ENCODE measurements at places on chromosomes 16 and 17.

DNA sequence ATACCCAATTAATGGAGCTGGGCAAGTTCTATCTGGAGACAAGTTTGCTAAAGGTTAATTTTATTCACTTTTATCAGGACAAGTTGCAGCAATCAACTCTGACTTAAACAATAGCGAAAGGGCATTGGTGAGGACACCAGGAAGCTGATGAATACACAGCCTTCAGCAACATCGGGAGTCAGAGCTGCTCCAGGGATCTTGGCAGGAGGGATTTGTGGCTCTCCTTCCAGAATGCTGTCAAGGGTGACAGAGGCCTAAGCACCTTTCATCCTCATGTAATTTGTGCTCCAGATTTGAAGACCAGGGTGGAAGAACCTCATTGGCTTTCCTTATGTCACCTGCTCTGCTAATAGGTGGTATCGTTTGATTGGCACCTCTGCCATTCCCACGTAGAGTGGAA lies 485.6 kb downstream of the NPIPA7 start:
- no peak for DNase-seq

DNA sequence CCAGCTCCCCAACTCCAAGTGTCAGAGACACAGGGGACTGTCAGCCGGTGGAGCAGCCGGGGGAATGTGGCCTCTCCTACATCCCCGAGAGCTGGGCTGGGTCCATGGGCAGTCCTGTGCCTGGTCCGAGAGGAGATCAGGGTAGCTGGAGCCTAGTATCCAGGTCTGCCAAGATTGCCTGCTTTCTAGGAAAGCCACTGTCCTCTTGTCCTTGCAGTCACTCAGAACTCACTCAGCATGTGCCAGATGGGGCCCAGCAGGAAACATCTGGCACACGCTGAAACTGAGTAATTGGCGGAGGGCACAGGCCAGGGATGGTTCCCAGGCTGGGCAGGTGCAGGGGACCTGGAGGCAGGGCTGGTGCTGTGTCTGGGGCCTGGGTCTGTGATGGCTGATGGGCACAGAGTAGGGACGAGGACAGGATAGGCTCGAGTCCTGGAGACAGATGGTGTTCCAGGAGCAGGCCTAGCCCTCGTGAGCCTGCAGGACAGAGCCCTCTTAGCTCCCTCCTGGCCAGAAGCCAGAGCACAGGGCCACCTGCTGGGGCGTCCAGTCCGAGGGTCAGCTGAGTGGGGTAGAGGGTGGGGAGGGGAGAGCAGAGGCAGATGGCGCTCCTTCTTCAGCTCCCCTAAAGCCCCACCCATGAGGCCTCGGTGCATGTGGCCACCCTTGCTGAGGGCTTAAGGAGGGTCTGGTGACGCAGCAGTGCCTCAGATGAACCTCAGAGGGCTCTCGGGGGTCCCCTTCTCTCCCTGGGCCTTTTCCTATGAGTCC lies 31.1 kb downstream of the ADCY7 start:
- no peak for DNase-seq

GRCh38 chr17:42266918-42267766 lies 9.0 kb downstream of the STAT5B start:
- peak; percentile 79 for DNase-seq

DNA sequence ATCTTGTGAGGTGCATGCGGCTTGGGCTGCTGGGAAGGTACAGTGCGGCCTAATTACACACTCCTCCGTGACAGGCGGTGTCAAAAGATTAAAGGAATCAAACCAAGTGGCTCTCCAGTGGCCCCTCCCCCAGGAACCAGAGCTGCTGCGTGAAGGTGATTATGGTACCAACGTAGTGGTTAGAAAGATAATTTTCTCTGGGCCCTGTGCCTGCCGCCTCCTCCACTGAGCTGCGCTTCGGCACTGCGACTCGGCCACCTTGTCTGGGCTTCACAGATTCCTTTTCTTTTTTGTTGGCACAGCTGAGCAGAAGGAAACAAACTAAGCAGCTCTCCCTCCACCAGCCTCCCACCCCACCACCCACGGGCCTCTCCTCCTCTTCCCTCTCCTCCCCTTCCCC lies 113.2 kb upstream of the SDK2 start:
- DNase-seq, result no peak

DNA sequence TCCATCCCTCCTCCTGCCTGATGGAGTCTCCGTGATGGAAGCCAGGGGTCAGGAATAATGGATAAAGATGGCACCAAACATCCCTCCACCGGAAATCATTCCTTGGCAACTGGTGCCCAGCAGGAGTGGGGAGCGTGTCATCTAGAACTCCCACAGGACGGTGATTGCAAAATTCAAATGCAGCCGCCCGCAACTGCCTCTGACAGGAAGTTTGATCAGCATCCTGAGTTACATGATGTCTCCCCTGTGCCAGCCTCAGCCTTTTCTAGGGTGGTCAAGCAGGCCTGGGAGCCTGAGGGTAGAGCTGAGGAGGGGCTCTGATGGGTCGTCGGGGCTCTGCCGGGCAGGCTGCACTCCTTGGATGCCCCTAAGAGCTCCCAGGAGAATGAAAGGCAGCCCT lies 52.8 kb downstream of the GSG1L start:
- peak; percentile 19 for DNase-seq

GRCh38 chr16:89534252-89534756 lies 26.1 kb downstream of the SPG7 start:
- peak; percentile 90 for DNase-seq

DNA sequence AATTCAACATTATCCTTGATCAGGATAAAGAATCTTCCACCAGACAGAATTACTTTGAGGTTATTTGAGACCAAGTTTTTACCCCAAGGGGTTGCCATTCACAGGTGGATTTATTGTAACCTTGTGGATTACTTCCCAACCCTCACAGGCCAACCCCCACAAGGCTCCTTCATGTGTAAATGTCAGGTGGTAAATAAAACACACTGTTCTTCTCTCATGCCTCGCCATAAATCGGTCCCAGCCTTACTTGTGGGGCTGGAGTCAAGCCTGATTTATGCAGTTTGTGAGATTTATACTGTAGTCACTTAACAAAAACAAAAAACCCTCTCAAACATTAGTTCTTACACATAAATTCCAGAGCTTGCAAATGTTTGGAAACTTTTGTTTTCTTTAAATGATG lies 98.6 kb upstream of the IRX3 start:
- DNase-seq, result no peak

DNA sequence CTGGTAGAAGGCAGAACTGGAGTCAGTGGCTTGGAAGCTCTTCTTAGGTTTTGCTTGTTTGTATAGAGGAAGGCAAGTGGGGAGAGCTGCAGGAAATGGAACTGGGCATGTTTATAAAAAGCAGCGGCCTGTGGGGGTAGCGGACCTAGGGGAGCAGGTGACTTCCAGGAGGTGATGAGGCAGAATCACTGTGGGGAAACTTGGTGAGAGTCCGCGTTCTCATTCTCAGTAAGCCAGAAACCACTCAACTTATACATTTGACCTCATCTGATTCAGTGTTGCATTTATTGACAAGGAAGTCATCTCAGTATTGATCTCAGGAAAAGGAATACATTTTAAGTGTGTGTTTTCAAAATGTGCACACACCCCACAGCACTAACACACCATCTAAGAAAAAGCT lies 299.8 kb downstream of the CNTNAP4 start:
- DNase-seq, result no peak

- DNase-seq, result no peak
Observed at GRCh38 chr17:45924332-45924820, 30.0 kb downstream of the MAPT start.

- peak; percentile 2 for DNase-seq
Observed at GRCh38 chr16:31377210-31377903, 15.8 kb upstream of the ITGAD start.

DNA sequence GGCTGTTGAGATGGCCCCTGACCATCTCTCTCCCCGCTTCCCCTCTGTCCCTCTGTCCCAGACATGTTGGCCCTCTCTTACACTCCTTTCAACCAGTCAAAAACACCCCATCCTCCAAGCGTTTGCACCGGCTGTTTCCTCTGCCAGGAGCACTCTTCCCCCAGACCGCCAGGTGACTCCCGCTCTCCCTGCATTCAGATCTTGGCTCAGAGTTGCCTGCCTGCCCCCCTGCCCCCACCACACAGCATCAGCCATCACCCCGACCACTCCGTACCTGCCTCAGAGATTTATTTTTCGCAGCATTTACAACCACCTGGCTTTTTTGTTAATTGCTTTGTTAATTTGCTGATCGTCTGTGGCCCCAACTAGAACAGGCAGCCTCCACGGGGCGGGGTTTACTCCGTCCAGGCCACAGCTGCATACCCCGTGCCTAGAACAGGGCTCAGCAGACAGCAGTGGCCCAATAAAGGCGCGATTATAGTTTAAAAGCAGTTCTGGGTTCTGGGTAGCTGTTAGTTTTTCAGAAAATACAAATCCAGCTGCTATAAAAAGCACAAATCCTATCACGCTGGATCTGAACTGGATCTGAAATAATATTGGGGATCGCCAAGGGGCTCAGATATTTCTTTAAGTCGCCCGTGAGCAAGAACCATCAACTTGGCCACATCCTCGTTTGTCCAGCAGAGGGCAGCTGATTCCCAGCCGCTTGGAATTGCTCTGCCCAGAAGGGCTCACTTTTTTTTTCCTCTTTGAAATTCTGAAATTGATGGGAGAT lies 173.6 kb downstream of the IRF8 start:
- peak; percentile 72 for DNase-seq

DNA sequence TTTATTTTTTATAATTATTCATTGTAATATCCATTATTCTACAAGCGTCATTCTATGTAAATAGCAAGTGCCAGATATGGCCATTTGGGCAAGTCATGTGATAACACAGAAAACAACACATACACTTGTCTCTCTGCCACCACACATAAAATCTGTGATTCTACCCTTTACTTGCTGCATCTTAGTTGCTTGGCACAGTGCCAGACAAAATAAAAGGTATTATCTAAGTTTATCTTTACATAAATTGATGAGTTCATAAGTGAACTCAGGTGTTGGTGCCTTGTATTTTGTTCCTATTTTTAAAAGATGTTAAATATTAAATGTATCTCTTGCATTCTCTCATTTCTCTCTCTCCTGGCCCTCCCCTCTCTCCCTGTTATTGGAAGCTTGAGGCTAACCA lies 1458.7 kb downstream of the CDH11 start:
- no peak for DNase-seq

DNA sequence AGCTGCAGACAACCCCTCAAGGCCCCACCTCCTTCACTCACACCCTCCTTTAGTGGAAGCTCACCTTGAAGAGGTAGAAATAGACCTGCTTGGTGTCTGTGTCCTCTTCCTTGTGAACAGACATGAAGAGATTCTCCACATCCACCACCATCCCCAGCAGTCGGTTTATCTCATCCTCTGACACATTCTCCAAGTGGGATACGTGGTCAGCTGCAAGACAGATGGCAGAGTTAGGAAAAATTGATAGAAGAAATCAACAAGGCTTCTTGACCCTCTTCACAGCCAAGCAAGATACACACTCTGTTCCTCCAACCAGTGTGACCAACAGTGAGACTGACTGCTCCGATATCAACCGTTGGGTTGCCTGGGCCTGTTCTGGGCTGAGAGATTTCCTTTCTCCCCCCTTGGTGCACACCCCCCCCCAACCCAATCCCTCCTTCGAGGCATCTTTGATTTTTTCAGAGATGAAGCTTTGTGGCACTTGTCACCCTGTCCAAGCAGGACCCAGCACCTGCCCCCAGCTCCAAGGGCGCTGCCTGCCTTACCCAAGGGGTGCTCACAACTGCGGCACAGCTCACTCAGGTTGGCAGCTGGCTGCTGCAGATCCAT lies 902 bp downstream of the KAT2A start:
- no peak for DNase-seq

GRCh38 chr16:69413045-69413664 lies 11.3 kb upstream of the CYB5B start:
- no peak for DNase-seq

- no peak for DNase-seq
Observed at GRCh38 chr16:22348291-22348690, 26.1 kb downstream of the CDR2 start.

DNA sequence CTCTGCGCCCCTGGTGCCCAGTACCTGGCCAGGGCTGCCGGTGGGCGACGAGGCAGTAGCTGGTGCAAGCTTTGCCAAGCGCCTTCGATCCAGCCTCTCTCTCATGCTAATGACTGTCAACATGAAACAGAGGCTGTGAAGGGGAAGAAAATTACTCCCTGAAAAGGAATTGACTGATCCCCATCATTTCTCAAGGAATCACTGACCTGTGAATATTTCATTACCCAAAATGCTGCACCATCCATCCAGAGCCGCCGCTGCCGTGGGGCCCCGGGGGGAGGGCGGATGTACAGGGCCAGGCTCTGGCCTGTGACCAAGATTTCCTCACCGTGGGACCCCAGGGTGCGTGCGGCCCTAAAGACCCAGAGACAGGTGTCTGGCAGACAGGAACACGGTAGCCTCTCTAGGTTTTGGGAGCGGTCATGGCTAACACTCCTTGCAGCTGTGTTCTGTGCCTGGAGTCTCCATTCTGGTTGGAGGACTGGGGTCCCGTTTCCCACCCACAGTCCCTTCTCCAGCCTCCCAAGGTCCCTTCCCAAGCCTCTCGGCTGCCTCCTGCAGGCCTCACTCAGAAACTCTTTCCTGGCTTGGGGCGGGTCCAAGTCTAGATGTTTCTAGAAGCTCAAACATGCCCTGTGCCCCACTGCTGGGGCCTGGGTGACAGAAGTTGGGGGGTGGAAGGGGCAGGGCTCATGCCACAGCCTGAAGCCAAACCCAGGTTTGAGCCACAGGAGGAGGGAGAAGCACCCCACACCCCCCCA lies 73.3 kb downstream of the ENGASE start:
- DNase-seq, result no peak

DNA sequence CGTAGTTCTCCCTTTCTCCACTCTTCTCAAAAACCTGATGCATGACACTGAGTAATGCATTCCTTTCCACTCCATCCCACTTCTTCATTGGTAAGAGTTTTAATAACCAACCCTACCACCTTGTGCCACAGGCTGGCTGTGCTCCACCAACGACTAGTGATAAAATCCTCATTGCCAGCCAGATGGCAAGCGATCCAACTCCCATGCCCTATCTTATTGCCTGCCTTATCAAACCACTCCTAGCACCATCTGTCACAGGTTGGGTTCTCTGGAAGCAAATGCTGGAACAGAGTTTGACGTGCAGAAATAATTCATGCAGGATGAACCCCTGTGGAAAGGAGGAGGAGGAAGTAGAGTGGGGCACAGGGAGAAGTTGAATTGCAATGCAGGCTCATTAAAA lies 99.5 kb downstream of the CHD9NB start:
- DNase-seq, result no peak

DNA sequence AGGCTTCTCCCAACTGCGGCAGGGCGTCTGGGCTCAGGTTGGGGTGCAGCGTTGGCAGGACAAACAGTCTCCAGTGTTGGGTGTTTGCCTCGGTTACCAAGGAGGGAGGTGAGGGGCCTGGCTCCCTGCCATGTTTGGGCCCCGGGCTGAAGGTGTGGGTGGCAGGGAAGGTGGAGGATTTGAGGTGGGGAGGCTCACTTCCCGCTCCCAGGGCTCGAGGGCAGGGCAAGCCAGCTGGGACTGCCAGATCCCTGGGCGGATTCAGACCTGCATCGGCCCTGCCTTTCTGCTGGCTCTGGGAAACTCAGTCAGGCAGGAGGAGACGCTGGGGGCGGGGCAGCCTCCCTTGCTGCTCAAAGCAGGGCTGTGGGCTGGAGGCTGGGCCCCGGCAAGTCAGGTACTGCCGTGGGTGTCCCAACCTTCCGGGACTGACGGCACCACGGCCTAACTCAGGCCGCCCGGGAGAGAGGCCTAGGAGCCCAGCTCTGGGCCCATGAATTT lies 31.3 kb upstream of the KRT17 start:
- no peak for DNase-seq

Measured in suppressor macrophage (primary cell).